HFF-Myc (cell line): ENCODE measurements at places on chromosomes 7 and 10.

DNA sequence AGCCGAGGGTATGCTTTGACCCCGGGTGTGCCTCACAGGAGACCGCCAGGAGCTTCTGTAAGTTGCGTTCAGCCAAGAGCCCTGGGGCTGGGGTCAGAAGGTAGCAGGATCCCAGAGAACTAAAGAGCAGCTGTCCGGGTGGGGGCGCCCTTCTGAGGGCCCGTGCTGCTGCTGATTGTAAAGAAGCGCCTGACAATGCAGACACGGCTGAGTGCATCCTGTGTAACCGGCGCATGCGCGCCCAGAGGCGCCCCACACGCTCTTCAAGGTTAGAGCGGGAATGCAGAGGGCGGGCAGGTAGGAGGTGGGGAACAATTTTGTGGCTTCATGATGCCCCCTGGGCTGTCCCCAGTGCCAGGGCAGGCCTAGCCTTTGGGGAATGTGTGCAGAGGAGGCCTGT lies 210.2 kb upstream of the CTBP2 start:
- DNase-seq = no peak

- DNase-seq = no peak
Measured at GRCh38 chr10:106158241-106158640, 1006.3 kb downstream of the SORCS1 start.

GRCh38 chr10:98425511-98426352 lies 10.8 kb upstream of the PYROXD2 start:
- DNase-seq = no peak

- DNase-seq = no peak
Measured at GRCh38 chr10:79479283-79479909, 32.9 kb upstream of the EIF5AL1 start.

GRCh38 chr7:112556633-112557032 lies 75.8 kb downstream of the LSMEM1 start:
- DNase-seq = no peak

- DNase-seq = no peak
Measured at GRCh38 chr10:101839416-101840063, 4.1 kb downstream of the KCNIP2 start.

- DNase-seq = no peak
Measured at GRCh38 chr7:140752533-140752932, 56.0 kb downstream of the NDUFB2 start.

DNA sequence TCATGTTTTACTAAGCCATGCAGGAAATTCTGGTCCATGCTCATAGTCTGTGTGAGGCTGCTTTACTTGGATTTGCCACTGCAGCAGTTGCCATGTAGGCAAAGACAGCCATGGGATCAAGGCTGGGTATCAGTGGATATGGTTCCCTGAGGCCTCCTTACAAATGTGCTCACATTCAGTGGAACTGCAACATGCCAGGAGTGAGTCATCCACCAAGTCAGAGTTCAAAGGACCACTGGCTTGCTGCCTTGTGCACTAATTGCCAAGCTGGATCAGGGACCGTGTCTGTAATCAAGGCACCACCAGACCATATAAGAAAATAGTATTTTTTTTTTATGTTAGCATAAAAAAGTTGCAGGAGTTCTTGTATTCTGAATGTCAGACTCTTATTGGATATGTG lies 101.0 kb downstream of the CDCA7L start:
- peak; percentile 2 for DNase-seq

GRCh38 chr7:20447021-20447650 lies 116.4 kb downstream of the ITGB8 start:
- DNase-seq = no peak

DNA sequence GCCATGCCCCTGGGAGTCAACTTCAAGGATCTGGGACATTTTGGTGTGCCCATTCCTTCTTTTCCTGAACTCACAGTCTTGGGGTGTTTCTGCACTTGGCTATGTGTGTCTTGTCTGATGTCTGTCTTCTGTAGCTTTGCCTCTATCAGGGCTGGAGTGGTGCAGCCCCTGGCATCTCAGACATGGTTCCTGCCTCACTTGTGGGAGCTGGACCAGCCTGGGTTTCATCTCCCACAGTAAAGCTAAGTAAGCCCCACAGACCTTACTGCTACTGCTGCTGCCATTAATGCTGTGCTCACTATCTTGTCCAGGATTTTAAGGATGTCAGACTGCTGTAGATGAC lies 59.0 kb downstream of the ADCYAP1R1 start:
- no peak for DNase-seq

DNA sequence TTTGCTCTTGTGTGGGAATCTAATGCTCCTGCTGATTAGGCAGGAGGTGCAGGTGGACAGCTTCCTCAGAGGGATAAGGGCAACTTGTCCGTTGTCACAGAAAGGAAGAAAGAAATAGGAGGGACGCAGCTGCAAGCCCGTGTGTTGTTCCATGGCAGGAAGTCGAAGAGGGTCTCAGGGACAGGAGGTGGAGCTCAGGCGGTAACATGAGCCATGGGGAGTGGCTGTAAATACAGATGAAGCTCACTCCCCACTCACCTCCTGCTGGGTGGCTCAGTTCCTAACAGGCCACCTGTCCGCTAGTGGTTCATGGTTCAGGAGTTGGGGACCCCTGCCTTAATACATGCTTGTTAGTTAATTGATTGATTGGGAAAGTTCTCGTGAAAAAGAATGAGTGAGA lies 101.7 kb upstream of the SFMBT2 start:
- DNase-seq = no peak

DNA sequence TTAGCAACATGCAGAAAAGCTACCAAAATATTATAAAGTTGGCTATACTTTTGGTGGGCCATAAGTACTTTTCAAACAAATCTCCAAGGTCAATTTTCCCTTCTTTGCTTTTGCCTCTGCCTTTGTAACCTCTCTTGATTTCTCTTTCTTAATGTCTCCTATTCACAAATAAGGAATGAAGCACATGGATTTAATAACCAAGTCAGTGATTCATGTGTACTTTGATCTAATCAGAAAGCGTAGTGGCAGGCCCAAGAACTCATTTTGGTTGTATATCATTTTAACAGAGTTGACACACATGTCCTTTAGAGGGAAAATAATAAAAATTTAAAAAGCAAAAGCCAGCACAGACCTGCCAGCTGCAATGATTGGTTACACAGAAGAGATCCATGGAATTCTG lies 93.7 kb downstream of the FZD1 start:
- DNase-seq = no peak

GRCh38 chr7:25622695-25623094 lies 394.4 kb upstream of the NPVF start:
- DNase-seq = no peak

- DNase-seq = peak; percentile 4
Measured at GRCh38 chr10:26556748-26557640, 118.9 kb downstream of the APBB1IP start.

DNA sequence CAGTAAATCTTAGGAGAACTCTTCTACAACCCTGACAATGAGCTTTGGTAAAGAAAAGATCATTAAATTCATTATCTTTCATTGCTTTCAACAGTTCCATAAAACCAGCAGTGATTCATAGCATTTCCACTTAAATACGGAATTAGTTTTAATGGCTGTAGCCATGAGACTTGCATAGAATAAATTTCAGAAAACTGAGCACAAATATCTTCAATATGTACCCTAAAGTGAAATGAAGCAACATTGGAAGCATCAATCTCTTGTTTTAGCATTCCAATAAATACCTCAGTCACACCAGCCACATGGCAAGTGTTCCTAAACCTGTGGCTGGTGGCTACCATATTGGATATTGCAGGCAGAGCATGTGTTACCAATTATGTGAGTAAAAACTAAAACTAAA lies 3.6 kb upstream of the RARRES2 start:
- no peak for DNase-seq

- no peak for DNase-seq
Measured at GRCh38 chr10:124878457-124878739, 63.5 kb upstream of the ZRANB1 start.

DNA sequence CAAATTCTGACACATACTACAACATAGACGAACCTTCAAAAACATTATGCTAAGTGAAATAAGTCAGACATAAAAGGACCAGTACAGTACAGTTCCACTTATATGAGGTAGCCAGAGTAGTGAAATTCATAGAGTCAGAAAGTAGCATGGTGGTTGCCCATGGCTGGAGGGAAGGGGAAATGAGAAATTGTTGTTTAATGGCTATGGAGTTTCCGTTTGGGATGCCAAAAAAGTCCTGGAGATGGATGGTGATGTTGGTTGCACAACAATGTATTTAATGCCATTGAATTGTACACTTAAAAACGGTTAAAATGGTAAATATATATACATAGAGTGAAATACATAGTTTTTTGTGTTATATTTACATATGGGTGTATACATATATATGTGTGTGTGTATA lies 2.1 kb upstream of the SLC37A3 start:
- DNase-seq = no peak

DNA sequence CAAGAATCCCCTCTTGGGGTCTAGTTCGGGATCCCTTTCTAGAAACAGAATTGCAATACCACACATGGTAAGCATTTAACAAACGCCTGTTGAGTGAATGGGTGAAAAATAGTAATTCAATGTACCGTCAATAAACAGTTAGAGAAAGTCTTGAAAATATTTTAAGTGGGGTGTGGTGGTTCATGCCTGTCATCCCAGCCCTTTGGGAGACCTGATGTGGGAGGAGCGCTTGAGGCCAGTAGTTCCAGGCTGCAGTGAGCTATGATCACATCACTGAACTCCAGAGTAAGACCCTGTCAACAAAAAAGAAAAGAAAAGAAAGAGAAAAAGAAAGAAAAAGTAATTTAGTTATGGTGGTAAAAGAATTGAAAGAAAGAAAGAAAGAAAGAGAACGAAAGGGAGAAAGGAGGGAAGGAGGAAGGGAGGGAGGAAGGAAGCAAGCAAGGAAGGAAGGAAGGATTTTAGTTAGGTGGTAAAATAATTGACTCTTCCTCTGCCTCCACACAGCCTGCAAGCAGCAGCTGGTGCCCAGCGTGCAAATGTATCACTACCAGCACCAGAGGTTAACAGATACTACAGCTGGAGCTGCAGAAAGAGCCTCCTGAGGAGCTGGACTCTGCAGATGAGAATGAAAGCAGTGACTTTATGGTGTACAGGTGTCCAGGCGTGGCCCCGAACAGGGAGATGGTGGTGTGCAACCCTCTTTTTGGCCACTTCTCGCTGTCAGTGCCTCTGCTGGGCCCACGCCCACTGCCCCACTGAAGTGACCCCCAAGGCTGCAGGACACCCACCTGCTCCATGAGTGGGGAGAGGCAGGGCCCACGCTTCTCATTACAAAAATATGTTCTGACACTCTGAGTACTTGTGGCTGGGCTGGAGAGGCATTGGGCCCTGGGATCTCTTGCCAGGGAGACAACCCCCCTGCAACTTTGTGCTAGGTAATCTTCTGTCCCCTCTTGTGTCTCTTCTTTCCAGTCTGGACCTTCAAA lies 135.4 kb downstream of the BAMBI start:
- no peak for DNase-seq

DNA sequence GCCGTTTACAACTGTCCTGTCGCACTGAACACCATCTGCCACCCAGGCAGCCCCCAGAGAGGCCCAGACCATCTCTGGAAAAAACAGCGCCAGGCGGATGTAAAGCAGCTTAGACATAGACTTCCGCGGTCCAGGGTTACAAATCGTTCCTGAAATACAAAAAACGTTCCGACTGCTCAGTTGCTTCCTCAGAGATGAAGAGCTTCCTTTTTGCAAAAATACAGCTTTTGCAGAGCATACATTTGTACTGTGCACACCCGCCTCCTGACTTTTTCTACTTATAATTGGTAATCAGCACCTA lies 11.4 kb downstream of the DAGLB start:
- no peak for DNase-seq

- DNase-seq = no peak
Measured at GRCh38 chr10:96577069-96577468, 9.7 kb downstream of the TM9SF3 start.

GRCh38 chr7:27166531-27167505 lies 1.5 kb upstream of the HOXA9 start:
- DNase-seq = no peak

DNA sequence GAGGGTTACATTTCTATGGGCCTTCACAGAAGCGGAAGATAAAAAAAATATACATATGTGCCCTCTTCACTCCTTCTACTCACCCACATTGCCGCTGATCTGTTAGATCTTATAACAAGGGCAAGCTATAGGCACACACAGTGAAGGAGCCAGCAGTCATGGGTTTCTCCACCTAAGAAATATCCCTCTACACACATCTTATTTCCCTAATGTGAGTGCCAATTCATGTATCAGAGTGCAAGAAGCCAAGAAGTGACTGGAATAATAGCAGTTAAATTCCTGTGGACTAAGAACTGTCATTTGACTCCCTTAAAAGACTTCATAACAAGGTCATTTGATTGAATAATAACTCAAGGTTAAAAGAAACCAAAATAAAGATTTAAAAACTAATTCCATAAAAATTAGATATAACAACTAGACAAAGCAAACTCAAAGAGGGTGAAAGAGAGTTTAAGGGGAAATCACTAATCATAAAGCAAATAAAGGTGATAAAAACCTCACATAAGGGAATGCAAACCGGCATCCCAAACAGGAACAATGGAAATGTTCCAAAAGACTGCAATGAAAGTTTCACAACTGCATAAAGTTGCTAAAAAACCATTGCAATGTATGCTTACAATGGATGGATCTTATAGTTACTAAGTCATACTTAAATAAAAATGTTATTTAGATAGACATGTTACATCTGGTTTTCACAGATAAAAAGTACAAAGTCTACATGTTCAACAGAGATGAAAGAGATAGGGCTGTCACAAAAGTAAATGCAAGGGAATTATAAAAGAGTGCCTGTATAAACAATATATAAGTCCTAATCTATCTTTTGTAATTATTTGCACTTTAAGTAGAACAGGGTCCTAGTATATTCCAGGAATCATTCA lies 42.8 kb downstream of the ARHGAP21 start:
- no peak for DNase-seq

DNA sequence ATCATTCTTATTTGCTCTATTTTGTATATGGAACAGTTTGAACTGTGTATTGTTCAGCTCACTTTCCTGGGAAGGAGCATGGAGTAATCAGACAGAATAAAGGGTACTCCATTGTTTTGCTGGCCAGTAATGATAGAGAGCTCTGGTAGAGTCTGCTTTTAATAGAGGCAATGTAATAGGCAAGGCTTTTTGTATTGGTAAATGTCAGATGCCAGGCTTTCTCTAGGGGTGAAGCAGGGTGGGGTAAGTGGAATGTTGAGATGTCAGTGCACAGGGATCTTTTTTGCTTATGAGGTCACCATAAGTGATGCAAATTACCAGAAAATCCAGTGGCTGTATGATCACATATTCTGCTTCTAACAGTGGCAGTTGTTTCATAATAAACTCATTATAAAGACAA lies 1088.3 kb upstream of the SORCS1 start:
- DNase-seq = no peak

- no peak for DNase-seq
Measured at GRCh38 chr10:17383801-17384555, 70.4 kb downstream of the ST8SIA6 start.

DNA sequence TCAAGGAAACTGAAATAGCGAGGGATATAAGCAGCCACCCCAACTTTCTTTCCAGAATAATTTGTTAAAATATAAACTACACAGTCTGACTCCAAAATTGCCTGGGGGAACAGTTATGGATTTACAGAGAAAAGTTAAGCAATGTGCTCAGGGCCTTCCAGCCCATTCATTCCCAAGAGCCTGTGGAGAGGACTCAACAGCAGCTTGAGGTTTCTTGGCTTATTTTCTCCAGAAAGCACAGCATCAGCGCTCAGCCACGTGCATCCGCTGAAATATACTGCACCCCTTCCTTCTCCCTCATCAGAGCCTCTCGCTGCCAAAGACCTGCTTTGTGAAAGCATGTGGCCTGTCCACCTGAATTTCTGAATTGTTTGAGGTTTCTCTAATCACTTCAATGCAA lies 375.2 kb upstream of the VWC2 start:
- DNase-seq = no peak

GRCh38 chr7:135285547-135286233 lies 52.1 kb downstream of the STRA8 start:
- DNase-seq = no peak

GRCh38 chr7:726854-727103 lies 280 bp downstream of the DNAAF5 start:
- no peak for DNase-seq
